ENCODE measurements at places on chromosomes 2 and 18.

DNA sequence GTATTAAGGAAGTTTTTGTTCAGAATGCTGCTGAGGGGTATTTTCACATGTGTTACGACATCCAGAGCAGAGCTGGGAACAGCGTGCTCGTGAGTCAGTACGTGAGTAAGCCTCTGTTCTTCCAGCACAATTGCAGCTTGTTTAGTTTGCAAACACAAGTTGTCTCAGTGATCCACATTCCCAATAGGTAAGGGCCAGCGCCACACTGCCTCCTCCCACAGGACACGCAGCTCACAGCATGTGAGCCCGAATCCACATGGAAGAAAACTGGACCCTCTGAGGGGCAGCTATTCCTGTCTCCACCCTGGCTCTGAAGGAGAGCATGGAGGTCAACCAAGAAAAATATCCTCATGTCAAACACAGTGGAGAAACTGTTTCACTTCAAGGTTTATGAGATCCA, 173.9 kb upstream of the PID1 start:
- DNase-seq: no peak

GRCh38 chr2:37776487-37776886, 105.0 kb upstream of the CDC42EP3 start:
- DNase-seq: no peak

GRCh38 chr2:195590861-195591205, 66.2 kb upstream of the SLC39A10 start:
- no peak for DNase-seq

DNA sequence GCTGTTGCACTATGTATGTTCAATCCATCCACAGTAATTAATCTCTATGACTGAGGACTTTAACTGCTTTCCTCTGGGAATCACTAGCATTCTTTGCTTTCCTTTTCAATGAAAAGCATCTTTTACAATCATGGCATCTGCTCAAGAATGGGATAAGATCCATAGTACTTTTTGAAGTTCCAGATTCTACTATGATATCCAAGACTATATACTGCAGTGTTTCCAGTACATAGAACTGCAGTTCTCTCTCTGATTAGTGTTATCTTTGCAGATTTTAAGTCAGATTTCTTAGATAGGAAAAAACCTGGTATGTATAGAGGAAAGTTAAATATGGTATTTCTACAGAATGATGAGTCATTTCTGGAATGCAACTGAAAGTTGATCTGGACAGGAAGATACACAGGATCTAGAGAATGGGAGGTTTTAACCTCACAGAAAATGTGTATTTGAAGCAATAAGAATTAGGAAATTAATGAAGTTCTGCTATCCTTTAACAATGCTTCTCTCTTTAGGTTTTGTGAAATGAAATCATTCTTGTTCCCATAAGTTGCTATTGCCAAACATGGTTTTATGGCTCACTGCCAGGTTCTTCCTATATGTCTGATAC, 670.7 kb downstream of the ERBB4 start:
- no peak for DNase-seq

- DNase-seq: no peak
Measured at GRCh38 chr2:31406593-31407385, 7.8 kb downstream of the XDH start.

- no peak for DNase-seq
Measured at GRCh38 chr18:37634516-37634915, 68.9 kb upstream of the CELF4 start.

GRCh38 chr18:9869715-9870430, 15.9 kb upstream of the TXNDC2 start:
- no peak for DNase-seq

DNA sequence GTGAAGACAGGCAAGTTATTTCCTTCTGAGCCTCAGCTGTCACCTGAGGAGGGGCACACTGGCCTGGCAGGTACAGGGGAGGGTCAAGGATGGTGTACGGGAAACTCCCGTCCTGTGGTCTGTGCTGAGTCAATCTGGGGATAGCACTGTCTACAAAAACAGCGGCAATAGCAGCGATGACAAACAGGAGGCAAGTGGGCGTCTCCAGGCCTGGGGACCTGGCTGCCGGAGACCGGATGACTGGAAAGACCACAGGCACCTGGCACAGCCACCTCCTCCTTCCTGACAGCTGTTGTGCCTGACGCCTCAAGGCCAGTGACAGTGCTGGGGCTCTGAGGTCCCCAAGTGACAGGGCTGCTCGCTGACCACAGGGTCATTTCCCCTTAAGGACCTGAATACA, 202.1 kb upstream of the HS6ST1 start:
- DNase-seq: no peak

- no peak for DNase-seq
Measured at GRCh38 chr2:41924024-41924423, 123.8 kb upstream of the PKDCC start.

DNA sequence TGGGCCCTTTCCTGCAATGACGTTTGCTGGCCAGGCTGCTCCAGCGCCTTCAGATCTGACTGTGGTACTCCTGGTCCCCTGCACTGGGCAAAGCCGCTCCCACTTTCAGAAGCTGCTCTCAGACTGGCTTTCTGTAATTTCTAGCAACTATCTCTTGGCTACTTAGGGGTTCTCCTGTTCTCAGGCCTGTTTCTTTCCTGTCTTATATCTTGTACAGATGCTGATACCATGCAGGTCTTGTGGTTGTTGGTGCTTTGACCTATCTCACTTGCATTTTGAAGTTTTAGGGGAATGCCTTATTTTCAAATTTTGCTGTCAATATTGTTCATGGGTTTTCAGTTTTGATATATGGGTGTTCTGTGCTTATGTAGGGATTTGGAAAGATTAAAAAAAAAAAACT, 145.8 kb downstream of the CLIP4 start:
- DNase-seq: no peak

GRCh38 chr18:23798824-23799223, 109.6 kb downstream of the LAMA3 start:
- no peak for DNase-seq

DNA sequence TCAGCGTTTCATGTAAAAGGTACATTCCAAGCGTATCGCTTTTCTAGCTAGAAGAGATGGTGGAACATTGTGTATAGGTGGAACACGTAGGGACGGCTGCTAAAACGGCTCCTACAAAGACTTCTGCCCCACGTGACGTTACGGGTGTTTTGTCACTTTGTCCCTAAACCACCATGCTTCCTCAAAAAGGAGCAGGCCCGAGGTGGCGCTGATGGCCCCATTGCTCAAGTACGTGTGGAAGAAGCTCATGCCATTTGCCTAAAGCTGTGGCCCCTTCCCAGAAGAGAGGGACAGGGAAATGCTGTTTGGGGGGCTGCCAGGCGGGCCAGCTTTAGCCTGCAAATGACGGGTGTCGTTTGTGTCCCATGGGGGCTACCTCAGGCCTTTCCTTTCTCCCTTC, 72.7 kb downstream of the TMEM247 start:
- no peak for DNase-seq

DNA sequence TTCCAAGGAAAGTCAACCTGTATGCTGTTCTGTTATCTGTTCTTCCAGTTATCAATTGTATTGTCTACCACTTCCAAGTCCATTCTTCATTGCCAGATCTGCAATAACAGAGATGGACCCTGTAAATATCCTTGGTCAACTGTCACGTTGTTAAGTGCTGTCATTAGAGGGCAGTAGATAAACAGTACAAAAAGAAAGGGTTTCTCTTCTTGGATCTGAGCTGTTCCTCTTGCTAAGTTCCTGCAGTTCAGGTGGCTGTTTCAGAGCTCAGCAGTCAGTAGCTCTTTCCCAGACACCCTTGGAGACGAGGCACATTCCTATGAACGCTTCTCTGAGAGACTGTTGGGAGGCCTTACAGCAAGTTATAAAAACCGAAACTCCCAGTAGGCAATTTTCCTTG, 957.1 kb upstream of the CHAC2 start:
- DNase-seq: no peak

DNA sequence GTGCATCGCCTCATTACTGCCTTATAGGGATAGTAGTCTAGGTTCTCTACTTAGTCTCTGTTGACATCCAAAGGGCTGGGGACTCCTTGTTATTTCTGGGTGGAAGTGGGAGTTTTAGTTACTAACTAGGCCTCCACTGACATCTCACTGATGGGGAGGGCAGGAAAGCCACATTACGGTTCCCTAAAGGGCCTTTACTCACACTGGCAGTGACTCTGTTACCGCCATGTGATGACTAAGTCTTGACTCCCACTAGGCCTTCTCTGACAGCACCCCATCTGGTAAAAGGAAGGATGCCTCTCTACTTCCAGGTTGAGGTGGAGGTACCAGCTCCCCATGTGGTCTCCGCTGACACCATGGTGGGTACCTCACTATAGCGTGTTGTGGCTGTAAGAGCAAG, 14.0 kb upstream of the BCL2L11 start:
- DNase-seq: no peak

DNA sequence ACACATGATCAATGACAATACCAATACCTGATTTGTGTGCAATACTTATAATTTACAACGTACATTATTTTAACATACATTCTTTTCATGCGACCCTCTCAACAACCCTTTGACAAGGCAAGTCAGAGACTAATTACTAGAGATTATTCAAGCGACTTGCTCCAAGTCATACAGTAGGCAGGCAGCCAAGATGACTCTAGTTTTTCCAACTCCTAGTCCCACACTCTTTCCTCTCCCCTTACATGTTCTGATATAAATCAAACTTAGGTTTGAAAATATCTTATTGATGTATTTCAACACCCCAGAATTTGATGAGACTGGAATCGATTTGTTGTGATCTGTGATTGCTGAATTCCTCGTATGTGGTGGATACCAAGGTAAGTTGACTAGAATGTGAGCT, 8.0 kb upstream of the CYP27C1 start:
- no peak for DNase-seq

DNA sequence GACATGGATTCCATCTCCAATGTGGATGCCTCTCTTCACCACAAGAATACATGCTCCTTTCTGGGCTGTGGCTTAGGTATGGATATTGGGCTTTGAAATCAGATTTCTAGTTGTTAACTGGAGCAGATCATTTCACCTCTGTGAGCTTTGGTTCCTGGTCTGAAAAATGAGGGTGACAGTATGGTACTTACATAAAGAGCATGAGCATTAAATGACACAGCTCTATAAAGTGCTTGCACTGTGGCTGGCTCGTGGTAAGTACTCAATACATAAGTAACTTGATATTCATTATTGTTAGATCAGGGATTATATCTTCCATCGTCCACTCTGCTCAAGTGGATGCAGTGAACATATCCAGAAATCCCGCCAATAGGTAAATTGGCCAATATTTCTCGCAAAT, 33.4 kb downstream of the ARHGAP25 start:
- no peak for DNase-seq

DNA sequence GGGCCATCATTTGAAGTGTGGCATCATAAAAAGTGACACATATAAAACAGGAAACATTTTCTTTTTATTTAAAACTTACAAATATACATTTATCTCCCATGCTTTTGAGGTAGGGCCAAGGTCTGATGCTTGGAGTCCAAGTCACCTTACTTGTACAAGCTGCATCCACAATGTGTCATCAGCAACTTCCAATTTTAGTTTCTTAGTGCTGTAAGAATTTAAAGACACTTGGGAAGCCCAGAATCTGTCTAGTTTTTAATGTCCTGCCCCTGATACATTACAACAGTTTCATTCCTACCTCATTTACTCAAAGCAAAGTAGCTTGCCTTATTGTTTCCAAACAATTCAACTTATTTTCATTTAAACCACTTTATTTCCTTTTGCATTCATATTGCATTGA, 297.7 kb downstream of the MTX2 start:
- no peak for DNase-seq

DNA sequence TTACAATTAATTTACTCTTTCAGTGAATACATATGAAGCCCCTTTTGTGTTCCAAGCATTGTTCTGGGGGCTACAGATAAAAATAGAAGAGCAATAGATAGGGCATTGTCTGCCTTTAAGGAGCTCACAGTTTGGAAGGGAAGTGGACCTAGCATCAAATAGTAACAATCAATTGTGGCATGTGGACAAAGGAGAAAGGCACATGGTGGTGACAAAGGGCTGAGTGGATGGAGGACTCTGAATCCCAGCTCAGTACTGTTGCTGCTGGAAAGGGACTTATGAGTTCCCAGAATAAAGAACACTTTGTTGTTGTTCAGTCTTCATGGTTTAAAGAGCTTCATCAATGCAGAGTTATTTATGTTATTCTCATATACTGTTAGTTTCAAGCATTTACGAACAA, 217.7 kb downstream of the HRH4 start:
- DNase-seq: no peak

GRCh38 chr2:86223140-86223926, 24.1 kb downstream of the MRPL35 start:
- DNase-seq: no peak

DNA sequence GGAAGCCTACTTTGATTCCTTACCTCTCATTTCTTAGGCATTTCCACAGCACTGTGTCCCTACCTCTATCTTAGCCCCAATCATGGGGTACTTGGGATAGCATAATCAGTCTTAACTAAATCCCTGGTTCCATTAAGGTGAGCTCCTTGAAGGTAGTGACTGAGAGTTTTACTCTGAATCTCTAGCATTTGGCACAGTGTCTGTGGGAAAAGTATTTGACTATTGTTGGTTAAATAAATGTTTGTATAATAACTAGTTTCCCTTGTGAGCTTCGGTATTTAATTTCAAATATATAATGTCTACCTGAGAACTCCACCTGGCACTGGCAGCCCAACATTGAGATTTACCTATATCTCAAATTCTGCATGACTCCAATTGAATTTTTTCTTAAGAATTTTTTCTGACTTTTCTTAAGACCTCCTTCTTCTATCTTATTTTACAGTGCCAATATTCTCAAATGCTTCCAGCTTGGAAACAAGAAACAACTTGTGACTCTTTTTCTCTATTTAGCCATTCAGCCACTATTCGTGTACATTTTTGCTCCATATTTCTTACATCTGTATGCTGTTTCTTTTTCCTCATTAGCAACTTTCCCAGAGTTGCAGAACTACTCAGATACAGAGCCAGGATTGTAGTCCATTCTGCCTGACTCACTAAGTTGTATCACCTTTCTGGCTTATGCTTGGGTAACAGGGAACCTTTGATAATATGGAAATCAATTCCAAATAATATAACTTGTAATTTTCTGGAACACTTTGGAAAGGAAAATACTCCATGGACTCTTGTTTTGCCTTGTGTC, 214.0 kb upstream of the NT5C1B start:
- no peak for DNase-seq

DNA sequence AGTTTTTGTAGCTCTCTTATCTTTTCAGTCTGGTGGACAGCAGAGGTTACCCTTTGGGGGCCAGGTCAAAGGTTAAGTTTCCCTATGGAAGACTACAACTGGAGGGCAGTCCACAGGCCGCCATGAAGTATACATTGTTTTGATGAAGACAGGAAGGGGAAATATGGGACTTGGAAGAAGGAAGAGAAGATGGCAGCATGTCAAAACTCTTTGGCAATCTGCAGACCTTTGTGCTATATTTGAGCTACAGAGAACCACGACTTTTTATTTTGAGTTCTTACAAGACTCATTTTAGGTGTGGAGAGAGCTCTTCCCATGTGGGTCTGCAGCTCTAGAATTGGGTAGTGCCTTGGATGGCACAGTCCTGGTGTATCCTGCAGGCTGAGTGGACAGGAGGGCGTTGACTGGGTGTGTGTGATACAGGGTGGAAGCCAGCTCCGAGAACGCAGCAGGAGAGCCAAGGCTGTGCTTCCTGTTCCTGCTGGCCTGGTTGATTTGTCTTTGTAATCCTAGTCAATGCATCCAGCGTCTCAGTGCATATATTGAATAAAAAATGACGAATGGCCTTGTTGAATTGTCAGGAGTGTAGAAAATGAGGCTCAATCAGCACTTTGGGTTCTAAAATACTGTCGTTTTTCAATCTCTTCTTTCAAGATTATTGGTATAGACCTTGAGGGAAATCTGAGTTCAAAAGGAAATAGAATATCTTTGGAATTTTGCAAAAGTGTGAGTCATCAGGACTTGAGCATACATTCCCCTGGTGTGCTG, 11.5 kb downstream of the ITGA6 start:
- DNase-seq: no peak
